Dermis blood vessel endothelial cell (primary cell): ENCODE measurements at places on chromosomes 13 and 19. TPM values are rescaled to one million over a fixed set of nuclear protein-coding genes. Genes with fewer than 3 reads are reported as not detected.

The SIGLEC12 gene
- not detected in 2 replicates for total RNA-seq

- no peak for DNase-seq
These were observed 10.3 kb downstream of the PALM start for GRCh38 chr19:718991-719512.

The SWSAP1 gene
- 0.79 and 0.85 TPM in 2 replicates for total RNA-seq

The BRME1 gene
- total RNA-seq: 0.37 and 0.51 TPM in 2 replicates

- no peak for DNase-seq
These were observed 7.4 kb upstream of the PPP5C start for GRCh38 chr19:46339446-46339845.

DNA sequence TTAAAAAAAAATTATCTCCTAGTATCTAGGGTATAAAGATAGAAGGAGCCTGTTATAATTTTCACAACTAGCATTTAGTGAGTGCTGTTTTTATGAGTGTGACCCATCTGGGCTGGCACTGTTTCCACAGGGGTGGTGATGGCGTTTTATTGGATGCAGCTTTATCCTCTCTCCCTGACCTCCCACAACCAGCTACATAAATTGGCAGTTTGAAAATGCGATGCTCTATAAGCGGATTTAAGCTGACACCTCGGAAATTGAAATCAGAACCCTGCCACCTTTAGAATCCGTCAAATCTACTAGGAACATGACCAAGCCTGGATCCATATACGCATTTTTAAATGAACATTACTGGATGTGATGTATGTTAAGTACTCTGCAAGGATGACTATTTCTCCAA is 44.9 kb downstream of the MYO16 start:
- no peak for DNase-seq

The EBI3 gene
- 0.47 and 3.1 TPM in 2 replicates for total RNA-seq

DNA sequence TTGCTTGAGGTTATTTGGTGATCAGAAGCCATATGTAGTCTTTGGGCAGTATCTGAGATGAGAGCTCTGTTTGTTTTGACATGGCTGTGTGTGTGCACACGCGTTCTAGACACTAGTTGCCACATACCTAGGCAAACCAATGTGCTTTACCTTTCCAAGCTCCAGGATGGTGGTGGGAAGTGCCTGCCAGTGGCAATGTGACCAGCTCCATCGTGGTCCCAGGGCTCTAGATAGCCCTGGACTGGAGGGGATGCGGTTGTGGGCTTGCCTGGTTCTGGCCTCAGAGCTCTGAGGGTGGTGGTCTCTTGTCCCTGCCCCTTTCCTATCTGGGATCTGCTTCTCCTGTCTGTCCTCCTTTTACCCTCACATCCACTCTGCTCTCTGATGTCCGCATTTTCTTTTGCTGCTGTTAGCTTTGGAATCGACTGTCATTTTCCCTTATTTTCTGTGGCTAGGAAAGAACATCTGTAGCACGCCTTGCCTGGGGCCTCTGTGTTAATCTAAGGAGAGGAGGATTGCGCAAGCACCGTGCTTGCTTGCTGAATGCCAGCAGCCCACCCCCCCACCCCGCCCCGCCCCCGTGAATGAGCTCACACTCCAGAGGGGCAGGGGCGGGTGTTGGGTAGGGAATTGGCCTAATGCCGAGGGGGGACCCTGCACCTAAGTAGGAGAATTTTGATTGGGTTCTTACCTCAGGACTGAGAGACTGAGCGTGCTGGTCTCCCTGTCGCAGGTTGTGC is 89.5 kb downstream of the ARHGEF7 start:
- DNase-seq: peak; percentile 55

DNA sequence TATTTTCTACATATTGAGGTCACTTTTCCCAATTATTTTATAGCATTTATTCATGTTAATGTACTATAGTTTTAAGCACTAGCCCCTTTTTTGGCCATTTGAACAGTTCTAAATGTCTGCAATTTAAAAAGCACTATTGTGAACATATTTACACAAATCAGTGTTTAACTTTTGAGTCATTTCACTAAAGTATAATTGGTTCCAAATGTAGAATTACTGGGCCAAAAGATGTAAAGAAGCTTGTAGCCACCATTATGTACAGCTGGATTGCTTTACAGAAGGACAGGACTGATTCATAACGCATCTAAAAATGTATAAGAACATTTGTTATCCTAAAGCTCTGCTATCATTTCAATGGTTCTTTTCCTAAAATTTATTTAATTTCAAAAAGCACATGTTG is 16.6 kb upstream of the ATP12A start:
- no peak for DNase-seq

The LGI4 gene
- 0.34 TPM in 1 of 2 replicates, not detected in the other for total RNA-seq

The RAB20 gene
- total RNA-seq: 1.3 and 1.5 TPM in 2 replicates

DNA sequence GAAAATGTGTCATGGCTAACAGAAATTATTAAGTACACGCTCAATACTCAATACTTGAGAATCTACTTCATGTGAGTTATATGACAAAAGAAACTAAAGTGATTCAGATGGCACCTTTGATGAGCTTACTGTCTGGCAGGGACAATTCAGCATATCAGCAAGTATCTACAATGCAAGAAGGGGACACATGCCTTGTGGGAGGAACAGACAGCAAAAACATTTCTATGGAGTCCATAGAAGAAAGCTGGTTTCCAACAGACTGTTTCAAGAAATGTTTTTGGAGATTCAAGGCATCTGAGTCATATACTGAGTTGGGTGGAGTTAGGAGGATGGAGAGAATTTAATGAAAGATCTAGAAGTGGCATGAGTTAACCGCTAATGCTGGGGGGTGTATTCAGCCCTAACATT is 54.7 kb downstream of the MBNL2 start:
- DNase-seq: no peak

DNA sequence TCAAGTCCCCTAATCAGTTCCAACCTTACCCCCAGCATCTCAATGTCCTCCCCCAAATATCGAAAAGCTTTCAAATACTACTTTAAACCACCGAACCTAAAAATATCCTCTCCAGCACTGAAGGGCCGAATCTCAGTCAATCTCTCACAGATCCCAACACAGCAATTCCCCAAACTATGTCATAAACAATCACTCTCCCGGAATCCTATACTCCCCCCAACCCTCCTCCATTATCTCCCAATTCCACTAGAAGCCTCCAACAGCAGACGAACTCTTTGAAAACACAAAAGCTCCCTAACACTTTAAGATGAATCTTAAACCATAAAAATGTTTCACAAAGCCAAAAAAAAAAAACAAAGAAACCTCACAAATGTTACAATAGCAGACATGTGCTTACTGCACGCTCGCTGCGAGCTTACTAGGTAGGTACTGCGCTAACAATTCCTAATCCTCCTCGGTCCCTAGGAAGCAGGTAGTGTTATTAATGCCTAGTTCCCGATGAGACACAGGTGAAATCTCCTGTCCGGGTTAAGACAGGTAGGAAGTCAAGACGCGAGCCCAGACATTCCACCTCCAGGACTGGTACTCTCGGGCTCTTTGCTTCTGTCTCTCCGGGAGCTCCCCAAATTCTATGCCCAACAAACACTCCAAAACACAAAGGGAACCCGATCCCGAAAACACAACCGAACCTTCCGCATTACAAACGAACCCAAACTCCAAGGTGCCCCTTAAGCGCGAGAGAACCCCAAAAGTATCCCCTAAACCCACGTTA is 14.2 kb downstream of the FBXO46 start:
- DNase-seq: peak; percentile 47

DNA sequence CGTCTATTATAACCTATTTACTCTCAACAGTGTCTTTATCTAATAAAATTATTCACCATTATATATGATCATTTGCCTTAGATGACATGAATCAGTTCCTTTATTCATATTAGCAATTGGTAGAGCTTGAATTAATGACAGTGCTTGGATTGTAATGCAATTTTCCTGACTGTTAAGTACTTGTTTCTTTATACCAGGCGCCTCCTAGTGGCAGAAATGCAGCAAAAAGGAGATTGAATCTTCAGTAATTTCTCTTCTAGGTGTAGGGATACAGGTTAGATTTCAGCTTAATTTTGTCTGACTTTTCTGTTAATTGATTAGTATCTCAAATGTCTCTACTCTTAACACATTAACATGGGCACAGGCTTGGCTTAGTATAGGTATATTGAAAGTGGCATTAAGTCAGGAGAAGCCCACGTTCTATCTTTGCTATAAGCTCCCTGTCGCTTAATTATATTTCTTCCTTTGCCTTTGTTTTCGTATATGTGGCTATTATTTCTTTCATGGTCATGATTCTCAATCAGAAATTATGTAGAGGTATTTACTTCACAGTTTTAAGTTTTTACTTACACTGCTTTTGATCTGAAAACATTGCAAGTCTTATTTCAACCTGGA is 9.1 kb upstream of the LHFPL6 start:
- peak; percentile 85 for DNase-seq

DNA sequence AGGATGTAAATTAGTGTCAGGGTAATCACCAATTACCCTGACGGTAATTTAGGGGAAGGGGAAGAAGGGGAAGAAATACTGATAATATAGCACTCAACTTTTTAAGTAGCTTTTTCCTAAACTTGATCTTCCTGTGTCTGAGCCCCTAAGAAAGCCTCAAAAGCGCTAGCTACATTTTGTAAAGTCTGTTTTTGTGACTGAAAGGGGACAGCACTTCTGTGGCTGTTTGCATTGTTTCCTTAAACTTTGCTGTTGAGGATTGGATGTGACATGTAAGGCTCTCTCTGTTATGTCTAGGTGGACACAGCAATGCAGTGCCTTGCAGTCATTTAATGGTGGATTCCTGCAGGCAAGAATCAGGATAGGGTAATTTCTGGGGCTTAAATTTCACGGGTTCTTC is 42.8 kb downstream of the SPATA13 start:
- no peak for DNase-seq

The CKM gene
- not detected in 2 replicates for total RNA-seq

The VSTM2B gene
- total RNA-seq: not detected in 2 replicates

The MCEMP1 gene
- not detected in 2 replicates for total RNA-seq

DNA sequence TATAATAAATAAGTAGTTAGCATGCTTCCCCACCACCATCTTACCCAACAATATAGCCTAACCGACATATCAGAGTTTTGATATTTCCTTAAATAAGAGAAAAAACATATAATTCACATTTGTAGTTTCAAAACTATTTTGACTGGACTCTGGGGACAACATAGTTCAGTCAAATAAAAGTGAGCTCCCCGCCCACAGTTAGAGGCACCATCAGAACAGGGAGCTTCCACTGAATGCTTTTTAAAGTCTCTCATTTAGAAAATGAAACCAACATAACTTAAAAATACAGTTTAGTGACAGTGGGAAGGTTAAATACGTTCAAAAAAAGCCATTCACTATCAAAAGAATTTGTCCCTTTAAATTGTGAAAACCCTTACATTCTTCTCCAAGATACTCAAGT is 92.8 kb downstream of the EPSTI1 start:
- no peak for DNase-seq

GRCh38 chr19:11338569-11339253 is 746 bp downstream of the RAB3D start:
- no peak for DNase-seq

- DNase-seq: no peak
These were observed 7.6 kb downstream of the ALOX5AP start for GRCh38 chr13:30742901-30743300.

GRCh38 chr19:29805031-29805965 is 6.5 kb upstream of the CCNE1 start:
- DNase-seq: no peak

The OSCAR gene
- not detected in 2 replicates for total RNA-seq

DNA sequence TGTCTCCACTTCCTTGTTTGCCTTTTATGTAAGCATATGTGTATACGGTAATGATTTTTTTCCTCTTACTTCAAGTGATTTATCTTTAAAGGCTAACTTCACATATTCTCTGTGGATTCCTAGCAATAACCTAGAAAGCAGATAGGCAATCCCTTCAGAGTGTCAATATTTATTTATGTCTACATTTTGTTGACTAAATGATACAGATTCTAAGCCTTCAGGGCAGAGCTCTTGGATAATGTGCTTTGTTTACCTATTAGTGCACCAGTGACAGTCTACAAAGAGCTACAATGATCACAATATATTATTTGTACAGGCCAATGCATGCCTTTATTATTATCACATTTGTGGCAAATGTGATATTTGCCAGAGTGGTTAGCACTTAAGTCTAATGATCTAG is 406.2 kb downstream of the EFNB2 start:
- DNase-seq: no peak

The FEM1A gene
- 18.4 and 18.7 TPM in 2 replicates for total RNA-seq

GRCh38 chr13:20559659-20560356 is 7.1 kb upstream of the IFT88 start:
- DNase-seq: no peak

DNA sequence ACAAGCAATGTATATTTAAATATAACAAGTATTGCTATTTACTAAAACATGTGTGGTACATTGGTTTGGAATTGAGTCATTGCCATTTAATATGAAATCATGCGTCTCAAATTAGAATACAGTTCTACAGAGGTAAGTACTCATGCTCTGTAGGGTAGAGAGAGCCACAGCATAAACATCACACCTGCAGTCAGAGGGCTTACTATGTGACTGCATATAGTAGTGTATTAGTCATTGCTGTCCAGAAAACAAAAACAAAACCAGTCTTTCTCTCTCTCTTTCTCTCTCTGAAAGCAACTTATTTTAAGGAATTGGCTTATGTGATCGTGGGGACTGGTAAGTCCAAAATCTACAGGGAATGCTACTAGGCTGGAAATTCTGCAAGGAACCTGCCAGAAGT is 370.3 kb downstream of the GPC5 start:
- DNase-seq: no peak

DNA sequence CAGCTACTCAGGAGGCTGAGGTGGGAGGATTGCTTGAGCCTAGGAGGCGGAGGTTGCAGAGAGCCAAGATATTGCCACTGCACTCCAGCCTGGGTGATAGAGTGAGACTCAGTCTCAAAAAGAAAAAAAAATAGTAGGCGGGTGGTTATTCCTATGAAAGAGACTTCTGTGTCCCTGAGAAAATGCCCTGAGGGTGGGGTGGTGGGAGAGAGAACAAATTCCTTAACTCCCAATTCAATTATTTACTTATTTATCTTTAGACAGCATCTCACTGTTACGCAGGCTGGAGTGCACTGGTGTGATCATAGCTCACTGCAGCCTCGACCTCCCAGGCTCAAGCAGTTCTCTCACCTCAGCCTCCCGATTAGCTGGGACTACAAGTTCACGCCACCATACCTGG is 10.3 kb upstream of the EEF2 start:
- no peak for DNase-seq

- DNase-seq: peak; percentile 81
These were observed 10.4 kb upstream of the ZSWIM4 start for GRCh38 chr19:13784731-13785452.

The ACER1 gene
- total RNA-seq: not detected in 2 replicates

DNA sequence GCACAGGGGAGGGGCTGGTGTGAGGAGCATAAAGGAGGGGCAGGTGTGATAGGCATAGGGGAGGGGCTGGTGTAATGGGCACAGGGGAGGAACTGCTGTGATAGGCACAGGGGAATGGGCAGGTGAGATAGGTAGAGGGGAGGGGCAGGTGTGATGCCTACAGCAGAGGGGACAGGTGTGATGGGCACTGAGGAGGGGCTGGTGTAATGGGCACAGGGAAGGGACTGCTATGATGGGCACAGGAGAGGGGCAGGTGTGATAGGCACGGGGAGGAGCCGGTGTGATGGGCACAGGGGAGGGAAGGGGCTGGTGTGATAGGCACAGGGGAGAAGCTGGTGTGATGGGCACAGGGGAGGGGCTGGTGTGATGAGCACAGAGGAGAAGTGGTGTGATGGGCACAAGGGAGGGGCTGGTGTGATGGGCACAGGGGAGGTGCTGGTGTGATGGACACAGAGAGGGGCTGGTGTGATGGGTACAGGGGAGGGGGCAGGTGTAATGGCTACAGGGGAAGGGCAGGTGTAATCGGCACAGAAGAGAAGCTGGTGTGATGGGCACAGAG is 39.5 kb upstream of the POP4 start:
- DNase-seq: no peak

The ZNF728 gene
- total RNA-seq: 0.09 and 0.34 TPM in 2 replicates

The KLK12 gene
- total RNA-seq: not detected in 2 replicates

- DNase-seq: no peak
These were observed 7.0 kb downstream of the TUBGCP3 start for GRCh38 chr13:112580912-112581311.
